Stomach (tissue), 19 donors: ENCODE measurements at places on chromosomes 12 and 14.

DNA sequence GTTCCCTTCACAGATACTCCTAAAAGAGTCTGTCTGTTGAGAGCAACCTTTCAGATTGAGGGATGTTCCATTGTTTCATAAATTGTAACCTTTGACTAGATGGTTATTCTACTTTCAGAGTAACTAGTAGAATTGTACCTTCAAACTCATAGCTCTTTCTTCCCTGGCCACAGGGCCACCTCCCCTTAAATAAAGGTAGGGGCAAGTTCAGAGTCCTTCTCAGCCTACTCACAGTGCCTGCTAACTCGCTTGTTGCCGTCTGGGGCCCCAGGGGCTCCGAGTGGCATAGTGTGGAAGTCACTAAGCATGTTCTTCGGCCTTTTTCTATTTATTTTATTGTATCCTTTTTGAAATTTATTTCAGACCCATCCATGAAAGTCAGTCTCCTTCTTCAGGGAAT is 250.4 kb downstream of the ALX1 start:
- DNase-seq: no peak

- DNase-seq: no peak
Measured at GRCh38 chr12:52342781-52343490, 21.7 kb upstream of the KRT83 start.

GRCh38 chr12:104219908-104220404 is 4.4 kb downstream of the TXNRD1 start:
- DNase-seq: peak; percentile 55

GRCh38 chr14:22336031-22336430 is 253.0 kb downstream of the DAD1 start:
- no peak for DNase-seq

DNA sequence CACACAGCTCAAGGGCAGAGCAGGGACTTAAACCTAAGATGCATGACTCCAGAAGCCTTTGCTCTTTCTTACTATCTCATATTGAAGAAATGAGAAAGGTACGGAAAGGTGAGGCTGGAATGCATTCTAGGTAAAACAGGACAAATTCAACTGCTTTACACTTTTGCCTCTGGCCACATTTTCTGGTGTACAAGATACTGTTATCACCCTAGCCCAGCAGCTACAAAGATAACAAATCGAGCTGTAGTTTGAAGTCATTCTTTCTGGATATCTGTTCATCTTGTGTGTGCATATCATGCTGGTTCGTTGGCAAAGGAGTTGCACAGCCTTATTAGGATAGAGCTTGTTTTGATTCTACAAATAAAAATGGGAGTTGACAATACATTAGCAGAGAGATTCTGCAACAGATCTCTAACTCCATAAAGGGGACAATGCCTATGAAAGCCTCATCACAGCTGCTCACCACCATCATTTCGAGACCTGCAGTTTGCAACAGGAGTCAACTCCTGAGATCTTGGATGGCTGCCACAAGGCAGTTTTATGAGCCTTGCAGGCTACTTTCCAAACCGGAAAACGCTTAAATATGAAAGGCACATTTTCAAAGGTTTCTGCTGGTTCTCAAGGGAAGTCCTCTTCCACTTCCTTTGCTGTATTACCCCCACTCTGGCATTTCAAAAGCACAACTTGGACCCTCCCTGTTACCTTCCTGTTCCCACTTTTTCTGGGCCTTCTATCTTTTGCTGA is 64.9 kb downstream of the STXBP6 start:
- peak; percentile 56 for DNase-seq

- DNase-seq: no peak
Measured at GRCh38 chr12:7369274-7369729, 65.4 kb downstream of the ACSM4 start.

GRCh38 chr14:76810525-76810924 is 2.2 kb downstream of the ANGEL1 start:
- DNase-seq: no peak

GRCh38 chr14:53701108-53701875 is 255.3 kb downstream of the BMP4 start:
- DNase-seq: no peak

- no peak for DNase-seq
Measured at GRCh38 chr14:104555430-104556255, 23.9 kb upstream of the C14orf180 start.

GRCh38 chr12:90174198-90174510 is 465.5 kb upstream of the ATP2B1 start:
- peak; percentile 39 for DNase-seq

GRCh38 chr12:27193854-27194544 is 50.1 kb upstream of the STK38L start:
- peak; percentile 77 for DNase-seq

DNA sequence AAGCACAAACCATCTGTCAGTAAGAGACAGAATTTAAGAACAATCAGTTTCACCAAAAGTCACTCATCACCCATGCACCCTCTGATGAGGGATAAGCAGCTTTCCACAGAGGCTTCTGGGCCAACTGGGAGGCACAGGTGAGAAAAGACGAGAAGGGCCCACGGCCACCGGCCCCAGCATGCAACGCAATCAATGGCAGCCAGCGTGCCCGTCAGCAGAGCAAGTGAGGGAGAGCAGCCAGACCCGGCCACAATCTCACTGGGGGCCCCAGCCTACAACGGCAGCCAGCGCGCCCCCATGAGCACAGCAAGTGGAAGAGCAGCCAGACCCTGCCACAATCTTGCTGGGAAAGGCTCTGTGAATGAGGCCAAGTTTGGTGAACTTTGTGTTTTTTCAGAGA is 13.3 kb downstream of the ANKLE2 start:
- no peak for DNase-seq

DNA sequence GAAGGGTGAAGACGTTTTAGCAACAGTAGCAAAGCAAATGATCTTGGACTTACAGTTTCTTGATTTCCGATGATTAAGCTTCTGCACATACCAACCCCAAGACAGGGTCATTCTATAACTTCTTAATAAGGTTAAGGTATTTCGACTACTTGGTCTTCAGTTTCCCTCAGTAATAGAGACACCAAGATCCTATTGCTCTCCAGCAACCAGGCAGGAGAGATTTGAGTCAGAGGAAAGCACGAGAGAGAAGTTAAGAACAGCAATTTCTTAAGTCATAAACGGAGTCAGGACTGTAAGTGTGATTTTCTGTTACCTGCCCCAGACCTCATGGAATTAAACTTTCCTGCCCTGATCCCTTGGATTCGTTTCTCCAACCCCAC is 215.6 kb downstream of the TTC8 start:
- no peak for DNase-seq

DNA sequence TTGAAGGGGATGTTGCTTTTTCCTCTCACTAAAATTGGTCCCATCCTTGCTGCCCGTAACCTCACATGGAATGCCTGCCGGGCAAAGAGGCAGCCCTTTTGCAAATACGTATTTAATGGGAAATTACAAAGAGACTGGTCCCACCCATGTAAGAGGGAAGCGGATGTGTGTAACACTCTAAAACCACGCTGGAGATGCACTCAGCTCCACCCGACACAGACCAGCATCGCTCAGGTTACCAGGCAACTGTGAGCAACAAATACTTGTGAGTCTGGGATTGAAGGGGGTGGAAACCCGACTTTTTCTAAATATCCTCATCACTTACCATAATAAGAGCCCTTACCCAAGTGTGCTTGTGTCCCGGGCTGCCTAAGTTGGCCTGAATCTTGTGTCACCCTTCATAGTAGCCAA is 47.7 kb downstream of the ELK3 start:
- no peak for DNase-seq

DNA sequence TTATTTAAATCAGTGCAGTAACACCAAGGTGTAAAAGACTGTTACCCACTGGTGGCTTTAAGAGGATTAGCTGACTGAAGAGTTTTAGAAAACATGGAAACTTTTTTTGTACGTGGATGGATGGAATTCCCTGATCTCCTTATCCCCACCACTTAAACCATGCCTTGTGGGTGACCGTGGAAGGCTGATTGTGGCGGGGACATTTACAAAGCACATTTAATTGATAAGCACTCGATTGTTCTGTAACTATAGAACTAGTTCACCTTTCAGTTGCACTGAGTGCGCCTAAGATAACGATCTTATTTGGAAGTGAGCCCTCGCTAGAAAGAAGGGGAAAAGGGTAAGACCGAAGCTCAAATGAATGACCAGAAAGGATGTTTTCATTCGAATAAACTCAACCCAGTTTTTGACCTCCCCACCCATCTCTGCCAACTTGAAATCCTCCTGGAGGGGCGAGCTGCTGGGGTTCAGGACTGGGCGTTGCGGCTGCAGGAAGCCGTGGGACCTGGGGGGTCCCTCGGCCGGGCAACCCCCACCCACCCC is 688 bp upstream of the RASSF3 start:
- no peak for DNase-seq

DNA sequence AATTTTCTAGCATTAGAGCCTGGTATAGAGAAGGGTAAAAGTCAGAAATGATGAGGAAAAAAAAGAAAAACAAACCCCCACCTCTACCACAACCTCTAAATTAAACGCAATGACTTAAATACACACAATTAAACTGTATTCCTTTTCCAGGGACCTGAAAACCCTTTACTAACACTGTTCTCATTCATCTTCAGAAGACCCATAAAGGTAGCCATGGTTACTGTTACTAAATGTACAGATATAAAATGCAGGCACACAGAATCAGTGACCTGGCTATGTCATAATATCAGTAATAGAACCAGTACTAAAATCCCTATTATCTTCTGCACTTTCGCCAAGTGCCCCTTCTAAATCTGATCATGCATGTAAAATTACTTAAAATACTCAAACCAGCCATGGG is 1.4 kb downstream of the ACIN1 start:
- DNase-seq: no peak

DNA sequence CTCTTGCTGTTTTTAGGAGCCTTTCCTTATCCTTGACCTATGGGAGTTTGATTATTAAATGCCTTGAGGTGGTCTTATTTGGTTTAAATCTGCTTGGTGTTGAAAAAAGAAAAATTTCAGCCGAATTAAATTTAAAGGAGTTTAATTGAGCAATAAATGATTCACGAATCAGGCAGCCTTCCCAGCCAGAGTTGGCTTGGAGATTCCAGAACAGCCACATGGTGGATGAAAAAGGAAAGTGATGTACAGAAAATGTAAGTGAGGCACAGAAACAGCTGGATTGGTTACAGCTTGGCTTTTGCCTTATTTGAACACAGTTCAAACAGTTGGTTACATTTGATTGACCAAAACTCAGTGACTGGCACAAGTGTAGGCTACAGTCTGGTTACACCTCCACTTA is 69.7 kb downstream of the WASHC3 start:
- no peak for DNase-seq

- DNase-seq: peak; percentile 57
Measured at GRCh38 chr12:62258941-62259630, 1.1 kb upstream of the USP15 start.

- DNase-seq: no peak
Measured at GRCh38 chr12:29157486-29157946, 8.4 kb downstream of the FAR2 start.

DNA sequence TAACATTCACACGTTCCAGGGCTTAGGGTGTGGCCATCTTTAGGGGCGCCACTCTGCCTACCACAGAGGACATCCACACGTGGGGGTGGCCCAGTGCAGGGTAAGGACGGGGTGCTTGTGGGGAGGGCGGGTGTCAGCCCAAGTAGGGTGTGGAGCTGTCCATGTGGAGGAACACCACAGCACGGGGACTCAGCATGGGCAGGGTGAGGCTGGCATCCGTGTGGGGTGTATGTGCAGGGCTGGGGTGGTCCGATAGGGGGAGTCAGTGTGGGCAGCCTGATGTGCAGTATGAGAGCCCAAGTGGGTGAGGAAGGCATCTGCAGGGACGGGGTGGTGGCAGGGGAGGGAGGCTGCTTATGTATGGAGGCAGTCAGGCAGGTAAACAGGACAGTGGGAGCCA is 17.7 kb downstream of the PSMC1 start:
- no peak for DNase-seq

DNA sequence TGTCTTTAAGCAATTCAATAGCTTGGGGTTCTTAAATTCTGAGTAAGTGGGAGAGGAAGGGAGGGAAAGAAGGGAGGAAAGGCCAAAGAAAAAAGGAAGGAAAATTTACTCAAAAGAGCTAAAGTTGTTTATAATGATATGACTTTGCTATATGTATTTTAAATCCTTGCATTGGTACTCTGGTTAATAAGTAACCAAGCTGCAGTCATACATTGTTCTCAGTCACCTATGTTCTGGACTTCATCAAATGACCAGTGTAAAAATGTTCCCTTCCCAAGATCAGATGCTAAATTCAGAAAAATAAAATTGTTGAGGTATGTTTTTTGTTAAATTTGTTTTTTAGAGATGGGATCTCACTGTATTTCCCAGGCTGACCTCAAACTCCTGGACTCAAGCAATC is 259.9 kb upstream of the CPNE8 start:
- DNase-seq: no peak

- peak; percentile 86 for DNase-seq
Measured at GRCh38 chr12:116703214-116703795, 34.6 kb downstream of the SPRING1 start.
